ENCODE measurements at places on chromosomes 12 and 14.

DNA sequence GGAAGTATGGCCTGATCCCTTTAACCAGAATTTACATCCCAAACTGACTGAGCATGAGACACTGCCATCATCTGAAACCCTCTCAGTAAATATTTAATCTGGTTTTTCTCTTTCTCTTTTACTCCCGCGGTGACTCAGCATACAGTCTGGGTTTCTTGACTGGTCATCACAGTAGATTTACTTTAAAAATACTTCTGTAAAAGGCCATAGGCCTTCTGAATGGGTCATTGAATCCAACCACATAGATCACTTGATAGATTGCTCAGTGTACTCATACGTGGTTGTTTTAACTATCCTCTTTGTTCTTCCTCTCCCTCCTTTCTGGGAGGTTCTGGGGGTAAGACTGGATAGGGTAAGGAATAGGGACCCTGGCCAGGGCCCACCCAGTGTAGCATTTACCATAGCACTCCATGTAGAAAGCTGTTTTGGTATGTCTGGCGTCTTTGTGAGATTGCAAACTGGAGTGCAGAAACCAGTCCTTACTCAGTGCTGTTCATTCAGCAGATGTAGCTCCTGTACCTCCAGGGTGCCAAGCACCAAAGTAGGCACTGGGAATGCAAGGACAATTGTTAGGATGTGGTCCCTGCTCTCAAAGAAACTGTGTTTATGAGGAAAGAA lies 165.7 kb downstream of the SRGAP1 start:
- DNase-seq: peak; percentile 65

DNA sequence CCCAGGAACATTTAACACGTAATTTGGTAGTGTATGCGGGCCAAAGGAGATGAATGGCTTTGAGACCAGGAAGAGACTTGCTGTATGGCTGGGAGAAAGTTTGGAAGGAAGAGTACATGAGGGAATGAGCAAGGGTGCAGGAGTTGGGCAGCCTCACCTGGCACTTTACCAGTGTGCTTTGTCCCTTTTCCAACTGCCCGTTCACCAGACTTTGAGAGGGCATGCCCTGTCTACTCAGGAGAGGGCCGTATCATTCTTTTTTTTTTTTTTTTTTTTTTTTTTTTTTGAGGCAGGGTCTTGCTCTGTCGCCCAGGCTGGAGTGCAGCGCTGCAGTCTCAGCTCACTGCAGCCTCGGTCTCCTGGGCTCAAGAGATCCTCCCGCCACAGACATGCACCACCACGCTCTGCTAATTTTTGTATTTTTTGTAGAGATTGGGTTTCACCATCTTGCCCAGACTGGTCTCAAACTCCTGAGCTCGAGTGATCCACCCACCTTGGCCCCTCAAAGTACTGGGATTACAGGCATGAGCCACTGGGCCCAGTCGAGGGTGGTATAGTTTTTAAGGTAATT lies 6.5 kb downstream of the DYNC1H1 start:
- no peak for DNase-seq

DNA sequence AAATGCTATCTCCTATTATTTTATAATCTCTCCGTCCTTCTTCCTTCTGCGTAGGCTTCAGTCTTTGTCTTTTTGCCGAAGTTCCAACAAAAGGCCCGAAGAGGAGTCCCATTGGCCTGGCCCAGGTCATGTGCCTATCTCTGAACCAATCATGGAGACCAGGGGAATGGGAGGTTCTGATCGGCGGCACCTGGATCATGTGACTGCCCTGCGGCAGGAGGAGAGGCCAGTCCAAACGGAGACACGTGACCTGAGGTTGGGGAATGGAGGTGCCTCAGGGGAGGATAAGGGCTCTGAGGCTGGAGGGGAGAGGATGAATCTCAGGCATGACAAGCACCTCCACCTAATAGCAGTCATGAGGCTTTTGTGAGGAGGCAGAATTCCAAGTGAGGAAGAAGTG lies 86.0 kb downstream of the AACS start:
- no peak for DNase-seq

- no peak for DNase-seq
Observed at GRCh38 chr12:125014526-125014925, 21.1 kb downstream of the BRI3BP start.

DNA sequence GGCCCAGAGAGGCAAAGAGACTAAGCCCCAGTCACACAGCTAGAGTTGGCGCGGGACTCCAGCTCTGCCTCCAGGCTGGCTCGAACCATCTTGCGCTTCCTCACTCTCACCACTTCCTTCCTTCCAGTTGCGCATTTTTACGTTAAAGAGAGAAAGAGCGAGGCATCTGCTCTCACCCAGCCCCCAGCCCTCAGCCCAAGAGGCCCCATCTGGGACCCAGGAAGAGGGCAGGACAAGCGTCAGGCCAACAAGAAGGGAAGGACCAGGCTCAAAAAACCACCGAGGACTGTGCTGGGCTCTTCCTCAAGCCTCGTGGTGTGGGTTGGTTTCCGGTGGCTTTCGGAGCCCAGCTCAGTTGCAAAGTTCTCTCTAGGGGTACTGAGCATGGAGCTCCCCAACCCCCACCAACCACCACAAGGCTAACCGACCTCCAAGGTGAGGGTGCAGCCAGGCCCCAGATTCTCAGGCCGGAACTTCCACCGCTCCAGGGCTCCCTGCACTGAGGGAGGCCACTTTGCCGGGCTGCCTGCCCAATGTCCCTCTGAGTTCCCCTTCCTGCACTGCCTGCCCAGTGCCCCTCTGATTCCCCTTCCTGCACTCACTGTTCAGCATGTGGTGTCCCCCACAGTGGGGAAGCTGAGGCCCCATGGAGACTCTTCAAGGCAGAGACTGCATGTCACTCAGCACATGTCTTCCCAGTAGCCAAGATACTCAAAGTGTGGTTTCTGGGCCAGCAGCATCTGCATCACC lies 35.9 kb downstream of the TESC start:
- DNase-seq: no peak

- DNase-seq: peak; percentile 56
Observed at GRCh38 chr14:61927520-61927919, 165.3 kb downstream of the SNAPC1 start.

DNA sequence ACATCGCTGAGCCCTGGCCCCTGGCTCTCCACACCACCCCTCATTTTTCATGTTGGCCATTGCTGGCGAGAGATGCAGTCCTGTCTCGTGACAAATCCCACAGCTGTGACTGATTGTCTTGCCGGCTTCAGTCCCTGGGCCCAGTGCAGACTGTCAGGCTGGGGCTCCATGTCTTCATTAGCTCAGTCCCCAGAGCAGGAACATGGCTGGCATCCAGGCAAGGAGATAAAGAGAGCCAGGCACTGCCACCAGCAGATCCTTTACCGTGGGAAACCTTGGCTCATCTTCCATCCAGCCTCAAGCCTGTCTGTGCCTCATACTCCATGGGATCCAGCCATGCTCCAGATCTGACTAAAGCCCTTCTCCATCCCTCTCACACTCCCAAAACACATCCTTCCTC lies 284.7 kb upstream of the FKBP4 start:
- DNase-seq: peak; percentile 7

GRCh38 chr14:69755784-69756183 lies 11.2 kb upstream of the SRSF5 start:
- no peak for DNase-seq

DNA sequence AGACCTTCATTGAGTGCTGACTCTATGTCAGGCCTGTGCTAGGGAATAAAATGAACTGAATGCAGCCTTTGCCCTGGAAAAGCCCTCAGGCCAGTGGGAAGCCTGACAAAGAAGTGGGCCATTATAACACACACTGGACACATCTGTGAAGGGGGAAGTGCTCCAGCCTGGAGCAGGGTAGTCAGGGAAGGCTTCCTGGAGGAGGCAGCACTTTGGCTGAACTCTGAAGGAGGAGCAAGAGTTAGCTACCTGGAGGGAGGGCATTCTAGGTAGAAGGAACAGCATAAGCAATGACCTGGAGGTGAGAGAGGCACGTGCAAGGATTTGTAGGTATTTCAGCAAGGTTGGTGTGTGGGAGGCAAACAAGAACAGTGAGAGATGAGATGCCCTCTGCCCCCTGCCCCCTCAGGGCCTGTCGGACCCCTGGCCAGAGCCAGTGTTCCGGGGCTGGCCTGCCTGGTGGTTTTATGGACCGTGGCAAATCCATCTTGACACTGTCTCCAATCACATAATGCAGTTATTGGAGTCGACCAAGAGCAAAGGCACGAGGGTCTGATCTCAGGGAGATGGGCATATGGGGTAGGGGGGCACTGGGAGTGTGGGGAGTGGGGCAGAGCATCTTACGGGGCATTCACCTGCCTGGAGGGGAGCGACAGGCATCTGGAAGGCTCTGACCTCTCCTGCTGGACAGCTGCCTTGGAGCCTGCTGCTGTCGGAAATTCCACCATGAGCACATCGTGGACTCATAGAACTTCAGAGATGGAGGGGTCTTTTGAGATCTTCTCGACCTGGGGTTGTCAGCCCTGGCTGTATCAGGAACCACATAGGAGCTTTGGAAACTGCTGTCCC lies 2.7 kb upstream of the FAM222A start:
- DNase-seq: no peak

- no peak for DNase-seq
Observed at GRCh38 chr12:52080403-52081251, 1.1 kb downstream of the SMIM41 start.

GRCh38 chr12:45336331-45336730 lies 120.4 kb downstream of the ANO6 start:
- DNase-seq: peak; percentile 93

DNA sequence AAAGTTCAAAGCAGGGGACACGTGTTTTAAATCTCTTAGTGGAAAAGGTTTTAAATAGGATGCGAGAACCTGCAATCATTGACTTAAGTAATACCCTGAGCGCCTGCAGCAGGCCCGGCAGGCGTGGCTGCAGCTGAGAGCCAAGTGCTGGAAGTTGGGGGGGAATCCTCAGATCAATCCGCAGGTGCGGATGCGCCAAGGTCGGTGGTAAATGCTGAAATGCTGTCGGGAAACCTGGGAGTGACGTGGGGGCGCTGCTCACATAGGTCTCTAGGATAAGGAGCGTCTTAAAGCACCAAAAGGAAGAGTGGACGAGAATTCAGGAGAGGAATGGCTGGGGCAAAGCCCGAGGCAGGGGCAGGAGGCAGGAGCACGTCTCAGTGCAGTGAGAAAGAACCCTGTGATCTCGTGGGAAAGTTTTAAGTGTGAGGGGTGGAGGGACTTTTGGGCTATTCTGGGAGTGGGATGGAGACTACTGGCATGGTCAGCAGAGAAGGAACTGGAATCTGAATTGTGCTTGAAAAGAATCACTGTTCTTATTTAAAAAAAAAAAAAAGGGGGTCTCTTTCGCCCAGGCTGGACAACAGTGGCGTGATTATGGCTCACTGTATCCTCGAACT lies 883 bp upstream of the CDCA4 start:
- DNase-seq: peak; percentile 36

DNA sequence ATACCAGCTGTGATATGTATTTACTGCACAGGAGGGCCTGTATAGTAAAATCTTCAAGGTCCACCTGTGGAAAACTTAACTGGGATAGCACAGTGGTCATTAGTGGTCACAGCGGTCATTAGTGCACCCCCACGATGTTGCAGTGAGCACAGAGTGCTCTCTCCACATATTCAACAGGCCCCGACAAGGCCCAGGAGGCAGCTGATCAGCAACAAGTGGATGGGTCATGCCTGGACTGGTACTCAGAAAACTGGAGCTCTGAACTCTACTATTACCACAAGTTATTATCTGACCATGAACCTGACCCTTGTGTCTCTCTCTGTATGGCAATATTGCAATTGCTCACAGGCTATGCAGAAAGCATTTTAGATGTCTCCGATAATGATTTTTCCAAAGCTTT lies 129.5 kb downstream of the SLC35F4 start:
- no peak for DNase-seq

- no peak for DNase-seq
Observed at GRCh38 chr14:77177702-77178101, 3.9 kb upstream of the TMEM63C start.
